ENCODE measurements at places on chromosomes 5 and 9.

- no peak for DNase-seq
These were observed 6.5 kb upstream of the SPATA24 start for GRCh38 chr5:139410121-139410992.

- no peak for DNase-seq
These were observed 8.2 kb upstream of the DOCK2 start for GRCh38 chr5:169628892-169629291.

GRCh38 chr5:17269201-17269600, 51.8 kb downstream of the BASP1 start:
- DNase-seq, result no peak

GRCh38 chr5:77709340-77709739, 66.8 kb downstream of the TBCA start:
- no peak for DNase-seq

DNA sequence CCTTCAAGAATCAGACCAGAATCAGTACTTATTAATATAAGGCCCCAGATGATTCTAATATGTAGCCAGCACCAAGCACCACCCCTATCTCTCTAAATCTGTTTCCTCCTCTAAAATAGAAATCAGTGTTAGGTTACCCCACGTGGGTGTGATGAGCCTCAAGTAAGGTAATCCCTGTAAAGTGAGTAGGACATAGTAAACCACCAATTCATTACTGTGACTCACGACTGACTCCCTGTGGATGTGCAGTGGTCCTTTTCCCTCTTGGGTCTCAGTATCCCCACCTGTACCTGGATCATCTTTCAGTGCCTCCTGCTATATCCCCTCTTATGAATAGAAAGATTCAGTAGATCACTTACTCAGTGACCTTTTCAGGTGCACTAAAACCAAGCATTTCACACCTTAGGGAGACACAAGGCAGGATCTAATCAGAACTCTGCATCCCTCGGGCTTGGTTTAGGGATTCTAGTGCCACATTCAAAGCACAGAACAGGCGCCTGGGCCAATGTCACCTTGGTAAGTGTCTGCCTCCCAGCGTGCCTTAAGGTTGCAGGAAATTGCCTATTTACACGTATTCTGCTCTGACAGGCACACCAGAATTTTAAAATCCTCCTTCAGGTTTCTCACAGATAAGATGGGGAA, 12.2 kb upstream of the ALDH1B1 start:
- DNase-seq, result no peak

DNA sequence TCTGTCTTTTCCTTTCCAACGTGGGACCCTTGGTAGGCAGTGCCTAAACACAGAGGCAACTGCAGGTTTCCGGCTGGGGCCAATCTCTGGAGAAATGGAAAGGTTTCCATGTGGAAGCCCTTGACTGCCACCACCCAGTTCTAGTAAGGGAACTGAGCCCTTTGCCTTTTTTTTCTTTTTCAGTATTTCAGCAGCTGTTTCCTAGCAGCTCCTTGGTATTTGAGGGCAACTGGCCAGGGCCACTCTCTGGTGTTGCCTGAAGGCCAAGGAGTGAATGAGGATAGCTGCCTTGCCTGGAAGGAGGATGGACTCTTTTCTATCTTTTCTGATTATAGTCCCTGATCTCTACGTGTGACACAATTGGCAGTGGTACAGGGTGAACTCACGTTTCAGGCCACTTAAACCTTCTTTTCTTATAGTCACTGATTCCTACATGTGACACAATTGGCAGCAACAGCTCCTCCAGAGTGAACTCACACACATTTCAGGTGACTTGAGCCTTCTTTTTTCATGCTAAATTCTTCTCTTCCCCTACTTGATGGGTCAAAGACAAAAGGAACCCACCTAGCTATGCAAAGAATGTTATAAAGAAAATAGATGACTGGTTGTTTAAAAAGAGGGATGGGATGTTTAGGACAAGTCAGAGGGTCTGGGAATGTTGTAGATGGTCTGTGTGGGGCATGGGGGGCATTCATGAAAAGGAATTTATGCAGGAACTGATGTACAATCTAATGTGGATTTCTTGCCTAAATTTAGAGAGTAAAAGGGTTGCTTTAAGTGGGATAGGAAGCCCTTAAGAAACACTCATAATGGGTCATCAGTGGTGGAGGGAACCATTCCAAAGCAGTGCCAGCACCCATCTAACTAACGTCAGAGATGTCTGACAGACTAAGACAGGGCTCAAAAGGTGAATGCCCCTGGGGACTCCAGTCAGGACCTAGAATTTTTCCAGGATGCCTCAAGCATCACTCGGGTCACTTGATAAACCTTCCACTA, 190.1 kb downstream of the TMEM232 start:
- DNase-seq, result no peak

- DNase-seq, result no peak
These were observed 8.9 kb downstream of the RNF44 start for GRCh38 chr5:176528301-176528700.

DNA sequence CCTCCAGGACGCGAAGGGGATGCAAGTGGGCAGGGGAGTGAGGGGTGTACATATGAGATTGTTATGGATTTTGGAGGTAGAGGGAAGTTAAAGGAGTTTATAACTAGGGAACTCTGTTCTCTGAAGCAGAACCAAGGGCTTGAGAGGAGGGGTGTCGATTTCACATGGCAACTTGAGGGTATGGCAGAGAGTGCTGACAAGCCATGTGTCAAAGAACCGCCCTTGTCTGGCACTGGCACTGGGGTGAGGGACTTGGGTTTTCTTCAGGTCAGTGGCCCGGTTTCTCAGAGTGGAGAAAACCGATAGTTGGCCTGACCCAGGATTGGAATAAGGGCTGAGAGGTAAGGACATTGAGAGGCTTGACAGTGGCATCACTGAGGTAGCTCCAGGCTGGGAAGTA, 47.7 kb upstream of the TESK1 start:
- DNase-seq, result no peak

- DNase-seq, result no peak
These were observed 42.4 kb upstream of the TJP2 start for GRCh38 chr9:69131682-69132081.

DNA sequence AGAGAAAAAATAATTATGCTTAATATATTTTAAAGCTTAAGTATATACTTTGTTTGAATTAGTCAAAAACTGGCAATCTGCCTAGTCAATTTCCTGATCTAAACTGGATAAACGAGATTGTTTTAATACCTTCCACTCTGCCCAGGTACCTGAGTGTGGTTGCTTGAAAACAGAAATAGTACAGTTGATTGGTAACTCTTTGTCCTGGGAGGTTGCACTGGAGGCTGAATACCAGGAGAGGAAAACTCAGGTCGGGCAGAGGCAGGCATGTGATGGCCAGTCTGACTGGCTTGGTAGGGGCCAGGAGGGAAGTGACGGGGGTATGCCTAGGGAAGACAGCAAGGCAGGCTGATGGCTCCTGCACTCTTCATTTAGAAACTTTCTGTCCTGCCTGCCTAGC, 80.2 kb downstream of the PIK3R1 start:
- no peak for DNase-seq

DNA sequence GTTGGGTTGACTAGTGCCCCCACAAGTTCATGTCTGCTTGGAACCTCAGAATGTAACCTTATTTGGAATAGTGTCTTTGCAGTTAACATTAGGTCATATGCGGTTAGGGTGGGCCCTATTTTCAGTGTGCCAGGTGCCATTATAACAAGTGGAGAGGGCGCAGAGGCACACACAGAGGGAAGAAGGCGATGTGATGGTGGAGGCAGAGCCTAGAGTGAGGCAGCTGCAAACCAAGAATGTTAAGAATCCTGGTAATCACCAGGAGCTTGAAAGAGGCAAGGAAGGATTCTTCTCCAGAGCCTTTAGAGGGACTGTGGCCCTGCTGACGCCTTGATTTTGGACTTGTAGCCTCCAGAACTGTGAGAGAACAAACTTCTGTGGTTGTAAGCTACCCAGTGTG, 10.9 kb downstream of the GPR107 start:
- no peak for DNase-seq

- no peak for DNase-seq
These were observed 62.6 kb upstream of the FRRS1L start for GRCh38 chr9:109229682-109230081.

DNA sequence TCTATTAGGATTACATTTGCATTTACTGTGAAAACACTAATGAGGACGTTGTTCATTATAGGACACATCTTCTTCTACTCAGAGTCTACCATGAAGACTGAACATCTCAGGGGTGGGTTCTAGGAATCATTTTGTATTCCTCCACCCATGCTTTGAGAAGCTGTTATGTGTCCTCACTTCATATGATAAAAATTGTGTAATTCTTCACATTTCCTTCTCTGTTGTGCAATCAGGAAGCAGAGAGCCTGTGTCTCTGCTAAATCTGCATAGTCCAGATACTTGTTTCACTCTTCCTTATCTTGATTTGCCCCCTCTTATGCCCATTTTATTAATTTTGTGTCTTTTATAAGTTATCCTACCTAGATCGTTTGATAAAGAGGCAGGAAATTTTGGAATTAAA, 97.8 kb upstream of the IQGAP2 start:
- peak; percentile 77 for DNase-seq

DNA sequence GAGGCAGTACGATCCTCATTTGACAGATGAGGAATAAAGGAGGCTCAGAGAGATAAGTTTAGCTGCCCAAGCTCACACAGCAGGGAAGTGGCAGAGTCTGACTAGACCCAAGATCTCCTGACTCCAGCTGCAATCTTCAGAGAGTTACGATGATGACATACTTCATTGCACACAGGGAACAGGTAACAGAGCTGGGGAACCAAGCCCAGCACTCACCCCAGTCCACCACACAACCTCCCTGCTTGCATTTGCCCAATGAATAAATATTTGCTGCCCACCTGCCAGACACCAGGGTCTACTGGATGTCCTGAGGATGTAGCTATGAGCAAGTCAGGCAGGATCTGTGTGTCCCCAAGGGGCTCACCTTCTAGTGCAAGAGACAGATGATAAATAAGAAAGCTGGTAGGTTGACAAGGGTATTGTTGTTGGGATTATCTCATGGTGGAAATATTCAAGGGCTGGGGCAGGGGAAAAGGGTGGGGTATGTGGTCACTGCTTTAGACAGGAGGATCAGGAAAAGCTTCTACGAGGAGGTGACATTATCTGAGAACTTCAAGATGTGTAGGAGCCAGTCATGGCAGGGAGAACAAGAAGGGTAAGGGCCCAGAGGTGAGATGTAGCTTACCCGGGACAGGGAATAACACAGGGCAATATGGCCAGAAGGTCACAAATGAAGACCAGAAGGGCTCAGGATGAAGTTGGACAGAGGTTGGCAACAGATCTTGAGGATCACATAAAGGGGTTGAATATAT, 28.6 kb upstream of the CPEB4 start:
- no peak for DNase-seq

GRCh38 chr5:109693535-109694400, 4.0 kb downstream of the MAN2A1 start:
- DNase-seq, result peak; percentile 20

- DNase-seq, result no peak
These were observed 184.5 kb downstream of the TRIO start for GRCh38 chr5:14327624-14328023.

GRCh38 chr5:33854733-33855151, 37.0 kb downstream of the ADAMTS12 start:
- no peak for DNase-seq

DNA sequence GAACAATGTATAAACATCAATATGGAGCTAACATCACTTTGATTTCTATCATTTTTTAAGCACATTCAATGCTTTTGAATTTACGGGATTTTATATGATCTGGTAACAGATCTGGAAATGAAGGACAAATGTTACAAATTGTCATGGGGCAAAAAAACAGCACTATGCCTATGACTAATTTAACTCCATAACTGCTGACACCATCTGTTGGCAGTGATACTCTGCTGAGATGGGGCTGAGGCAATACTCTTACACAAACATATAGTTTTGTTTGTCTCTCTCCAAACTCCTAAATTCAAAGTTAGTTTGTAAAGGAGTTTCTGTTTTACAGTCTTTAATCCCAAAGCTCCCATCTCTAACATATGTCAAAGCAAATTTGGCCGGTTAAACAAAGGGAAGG, 132.5 kb upstream of the FER start:
- no peak for DNase-seq

- DNase-seq, result no peak
These were observed 50.7 kb downstream of the ICE1 start for GRCh38 chr5:5473226-5473625.

DNA sequence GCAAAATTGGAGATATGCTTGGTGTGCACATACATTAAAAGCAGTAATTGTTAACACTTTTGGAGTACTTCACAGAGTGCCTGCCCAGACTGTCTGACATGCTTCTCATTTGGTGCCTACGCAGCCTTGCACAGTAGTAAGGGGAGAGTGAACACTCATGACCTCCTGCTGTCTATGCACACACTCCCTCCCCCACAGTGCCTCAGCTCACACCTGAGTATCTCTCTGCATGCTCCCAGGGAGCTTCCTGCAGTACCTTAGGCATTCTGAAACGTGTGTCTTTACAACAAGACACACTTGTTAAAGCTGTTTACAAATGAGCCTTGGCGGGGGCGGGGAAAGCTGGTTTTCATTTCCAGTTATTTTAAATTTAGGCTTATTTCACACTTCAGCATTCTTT, 18.0 kb downstream of the MAP3K1 start:
- DNase-seq, result no peak

DNA sequence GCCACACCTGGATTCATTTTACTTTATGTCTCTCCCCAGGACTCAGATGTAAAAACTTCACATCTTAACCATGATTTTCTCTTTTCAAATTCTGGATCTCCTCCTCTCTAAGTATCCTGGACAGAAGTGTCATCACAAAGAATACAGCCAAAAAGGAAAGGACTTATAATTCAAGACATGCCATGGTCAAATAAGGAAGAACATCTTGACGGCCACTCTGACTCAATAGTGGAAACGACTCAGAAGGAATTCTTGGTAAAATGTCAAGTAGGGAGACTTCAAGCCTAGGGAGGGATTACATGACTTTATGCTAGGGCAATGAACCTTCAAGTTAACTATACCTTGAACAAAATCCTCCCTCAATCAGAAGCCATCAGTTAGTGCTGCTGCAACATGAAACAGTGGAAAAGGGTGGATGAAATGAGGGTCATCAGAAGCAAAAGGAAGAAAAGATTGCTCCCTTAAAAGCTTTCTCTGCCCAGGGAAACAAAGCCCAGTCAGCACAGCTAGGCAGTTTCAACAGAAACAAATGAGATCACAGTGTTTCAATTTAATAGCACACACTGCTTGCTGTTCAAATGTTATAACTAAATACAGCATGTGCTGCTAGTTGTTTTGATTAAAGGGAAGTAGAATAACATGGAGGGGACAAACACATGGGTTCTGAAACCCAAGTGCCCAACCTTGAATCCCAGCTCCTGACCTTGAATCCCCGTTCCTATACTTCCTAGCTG, 101.4 kb downstream of the LPAR1 start:
- no peak for DNase-seq

DNA sequence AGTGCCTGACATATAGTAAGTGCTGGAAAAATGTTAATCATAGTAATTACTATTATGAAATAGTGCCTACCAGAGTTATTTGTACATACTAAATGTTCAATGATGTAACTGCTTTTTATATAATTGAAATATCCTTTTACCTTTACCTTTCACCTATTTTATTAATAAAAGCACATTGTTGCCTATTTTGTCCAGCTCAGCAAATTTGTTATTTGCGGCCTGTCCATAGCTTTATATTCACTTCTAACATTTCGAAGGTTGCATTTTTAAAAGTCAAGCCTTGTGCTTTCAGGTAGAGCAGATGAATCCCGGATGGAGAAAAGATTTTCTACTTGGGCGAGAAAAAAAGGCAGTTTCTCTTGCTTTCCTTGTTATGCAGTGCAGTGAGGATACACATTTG, 119.3 kb downstream of the TLE1 start:
- DNase-seq, result no peak
